ENCODE measurements at places on chromosomes 5 and 9.
A peak's percentile ranks its signal among the peaks of the same experiment; 100 is the strongest.

- no peak for DNase-seq
Measured at GRCh38 chr9:96486386-96487028, 36.5 kb downstream of the HABP4 start.

DNA sequence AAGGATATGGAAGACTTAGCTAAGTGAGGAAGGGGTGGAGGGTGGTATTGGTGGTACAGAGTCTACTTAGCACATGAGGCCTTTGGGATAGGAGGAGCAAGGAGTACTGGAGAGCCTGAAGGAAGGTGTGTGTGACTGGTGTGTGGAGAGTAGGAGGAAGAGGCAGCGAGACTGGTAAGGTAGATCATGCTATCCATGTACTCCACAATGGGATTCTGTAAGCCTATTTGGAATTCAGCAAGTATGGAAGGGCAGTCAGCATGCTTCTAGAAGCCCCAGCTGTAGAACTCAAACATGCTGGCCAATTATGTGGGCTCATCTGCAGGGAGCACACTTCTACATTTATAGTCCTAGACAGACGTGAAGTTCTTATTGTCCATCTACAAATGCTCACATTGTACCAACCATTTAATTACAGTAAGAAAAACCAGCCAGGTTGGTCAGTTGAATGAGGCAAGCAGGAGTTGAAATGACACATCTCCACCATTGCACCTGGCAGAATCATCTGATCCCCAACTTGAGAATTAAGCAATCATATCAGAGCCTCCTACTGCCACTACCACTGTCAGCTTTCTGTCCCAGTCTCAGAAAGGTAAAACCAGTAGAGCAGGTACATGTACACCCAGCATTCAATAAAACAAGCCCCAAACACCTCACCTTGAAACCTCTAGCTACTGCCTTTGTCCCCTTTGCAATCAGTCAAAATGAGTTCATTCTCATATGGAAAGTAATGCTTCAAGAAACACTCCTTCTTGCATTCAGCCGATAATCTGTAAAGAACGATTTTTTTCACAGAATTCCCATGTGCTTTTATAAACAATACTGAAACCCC, 60.9 kb upstream of the GLRX start:
- DNase-seq, result no peak

DNA sequence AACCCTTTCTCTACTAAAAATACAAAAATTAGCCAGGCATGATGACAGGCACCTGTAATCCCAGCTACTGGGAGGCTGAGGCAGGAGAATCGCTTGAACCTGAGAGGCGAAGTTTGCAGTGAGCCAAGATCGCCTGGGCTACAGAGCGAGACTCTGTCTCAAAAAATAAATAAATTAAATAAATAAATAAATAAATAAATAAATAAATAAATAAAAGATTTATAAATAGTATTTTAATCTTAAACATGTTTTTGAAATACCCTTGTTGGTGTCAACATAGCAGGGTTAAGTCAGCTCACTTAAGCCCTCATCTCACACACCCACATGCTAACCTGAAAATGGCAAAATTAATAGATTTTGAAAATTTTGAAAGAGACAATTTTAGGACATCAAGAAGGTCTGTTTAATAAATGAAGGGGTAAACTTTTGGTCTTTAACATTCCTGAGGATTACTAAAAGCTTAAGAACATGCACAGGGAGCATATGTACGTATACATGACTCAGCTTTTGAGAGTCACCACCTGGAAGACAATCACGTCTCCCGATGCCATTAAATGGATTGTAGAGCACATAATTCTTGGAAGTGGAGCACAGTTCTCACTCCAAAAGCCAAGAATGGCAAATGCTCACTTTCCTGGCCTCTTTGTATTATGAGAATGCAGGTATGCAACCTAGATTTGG, 202.5 kb downstream of the GDNF start:
- no peak for DNase-seq

DNA sequence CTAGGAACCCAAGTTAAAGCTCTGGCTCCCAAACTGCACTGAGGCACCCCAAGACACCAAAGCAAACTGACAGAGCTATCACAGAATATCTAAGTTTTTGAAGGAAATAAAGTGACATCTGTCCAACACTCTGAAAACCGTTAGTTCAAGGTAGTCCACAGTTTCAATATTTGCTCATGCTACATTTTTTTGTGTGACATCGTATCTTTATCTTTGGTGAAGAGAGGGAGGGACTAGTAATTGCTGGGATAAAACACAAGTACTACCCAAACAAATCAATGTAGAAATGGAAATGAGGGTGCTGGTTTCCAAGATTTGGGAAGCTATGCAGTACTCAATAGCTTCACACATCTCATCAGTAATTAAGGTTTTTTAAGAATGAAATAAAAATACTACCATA, 20.6 kb downstream of the LIFR start:
- no peak for DNase-seq

DNA sequence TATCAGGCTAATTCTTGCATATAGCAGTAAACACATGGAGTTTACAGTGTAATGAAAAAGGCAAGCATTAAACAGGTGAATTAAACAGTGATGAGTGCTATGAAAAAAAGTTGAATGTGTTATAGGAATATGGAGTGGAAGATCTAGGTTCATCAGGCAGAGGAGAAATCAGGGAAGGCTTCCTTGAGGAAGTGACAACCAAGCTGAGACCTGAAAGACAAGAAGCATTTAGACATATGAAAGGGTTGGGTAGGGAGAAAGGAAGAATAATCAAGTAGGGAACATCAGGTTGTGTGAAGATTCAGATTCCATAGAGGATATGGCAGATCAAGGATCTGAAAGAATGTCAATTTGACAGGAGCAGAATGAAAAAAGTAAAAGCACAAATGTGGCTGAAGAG, 612.5 kb downstream of the PRELID2 start:
- DNase-seq, result no peak

GRCh38 chr5:54774281-54775170, 210.9 kb downstream of the ESM1 start:
- no peak for DNase-seq

DNA sequence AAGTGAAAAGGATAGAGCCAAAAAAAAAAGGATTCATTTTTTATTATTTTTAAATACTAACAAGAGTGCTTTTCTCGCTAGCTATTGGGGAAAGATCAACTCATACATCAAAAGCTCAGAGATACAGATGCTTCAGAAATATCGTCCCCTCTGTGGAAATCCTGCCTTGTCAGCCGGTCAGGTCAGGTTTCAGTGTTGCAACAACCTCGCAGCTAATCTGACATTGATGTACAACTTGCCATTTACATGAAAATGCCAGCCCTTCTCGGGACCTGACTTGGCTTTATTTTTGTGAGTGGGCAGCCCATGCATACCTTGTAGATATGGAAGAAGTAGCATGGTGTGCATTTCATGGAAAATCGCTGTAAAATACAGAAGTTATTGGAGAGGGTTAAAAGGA, 358.8 kb upstream of the ADAMTS16 start:
- no peak for DNase-seq

DNA sequence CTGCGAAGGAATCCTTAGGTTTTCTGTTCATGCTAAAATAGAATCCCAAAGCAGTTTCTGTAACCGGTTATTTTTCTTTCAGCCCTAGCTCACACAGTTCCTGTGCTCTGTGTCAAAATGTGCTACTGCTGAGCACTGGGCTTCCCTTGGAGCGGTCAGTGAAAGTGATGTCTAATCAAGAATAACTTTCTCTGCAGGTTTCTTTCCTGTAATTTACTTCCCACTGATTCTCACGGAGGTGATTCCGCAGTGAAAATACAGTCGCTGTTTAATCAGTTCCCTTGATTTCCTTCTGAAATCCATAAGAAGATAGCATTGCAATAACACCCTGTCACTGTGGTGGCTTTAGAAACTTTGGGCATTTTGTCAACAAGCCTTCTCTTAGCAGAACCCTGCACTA, 112.0 kb upstream of the ISL1 start:
- DNase-seq, result no peak

DNA sequence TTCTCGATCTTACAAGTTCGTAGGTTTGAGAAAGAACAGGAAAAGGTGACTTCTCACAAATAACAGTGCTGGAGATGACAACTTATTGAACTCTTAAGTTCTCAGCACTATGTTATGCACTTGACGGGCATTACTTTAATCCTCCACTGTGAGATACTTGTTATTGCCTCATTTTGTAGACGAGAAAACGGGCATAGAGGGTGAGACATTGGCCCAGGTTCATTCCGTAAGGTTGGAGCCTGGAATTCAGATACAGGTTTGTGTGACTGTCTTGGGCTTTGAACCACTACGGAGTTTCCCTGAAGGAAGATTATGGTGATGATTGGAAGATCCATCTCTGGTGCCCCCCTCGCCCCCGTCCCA, 657 bp downstream of the MAT2B start:
- DNase-seq, result no peak

DNA sequence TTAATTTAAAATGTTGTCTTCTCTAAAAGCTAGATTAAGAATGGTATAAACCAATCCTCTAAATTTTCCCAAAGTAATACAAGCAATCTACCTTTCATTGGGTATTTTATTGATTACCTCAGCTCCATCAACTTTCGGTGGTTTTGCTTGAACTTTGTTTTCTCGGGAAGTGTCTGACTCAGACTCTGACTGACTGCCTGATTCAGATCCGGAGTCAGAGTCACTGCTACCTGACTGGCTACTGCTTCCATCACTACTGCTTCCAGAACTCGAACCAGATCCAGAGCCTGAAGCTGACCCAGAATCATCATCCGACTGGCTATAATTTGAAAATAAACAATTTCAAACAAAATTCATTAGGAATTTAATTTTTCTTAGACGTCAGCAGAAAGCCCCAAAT, 24.0 kb downstream of the CHD1 start:
- DNase-seq, result no peak

- no peak for DNase-seq
Measured at GRCh38 chr9:79598562-79599345, 27.0 kb downstream of the TLE4 start.

- peak; percentile 37 for DNase-seq
Measured at GRCh38 chr5:157994906-157995519, 136.1 kb upstream of the CLINT1 start.

GRCh38 chr5:53109056-53109442, 508 bp downstream of the MOCS2 start:
- DNase-seq, result no peak

DNA sequence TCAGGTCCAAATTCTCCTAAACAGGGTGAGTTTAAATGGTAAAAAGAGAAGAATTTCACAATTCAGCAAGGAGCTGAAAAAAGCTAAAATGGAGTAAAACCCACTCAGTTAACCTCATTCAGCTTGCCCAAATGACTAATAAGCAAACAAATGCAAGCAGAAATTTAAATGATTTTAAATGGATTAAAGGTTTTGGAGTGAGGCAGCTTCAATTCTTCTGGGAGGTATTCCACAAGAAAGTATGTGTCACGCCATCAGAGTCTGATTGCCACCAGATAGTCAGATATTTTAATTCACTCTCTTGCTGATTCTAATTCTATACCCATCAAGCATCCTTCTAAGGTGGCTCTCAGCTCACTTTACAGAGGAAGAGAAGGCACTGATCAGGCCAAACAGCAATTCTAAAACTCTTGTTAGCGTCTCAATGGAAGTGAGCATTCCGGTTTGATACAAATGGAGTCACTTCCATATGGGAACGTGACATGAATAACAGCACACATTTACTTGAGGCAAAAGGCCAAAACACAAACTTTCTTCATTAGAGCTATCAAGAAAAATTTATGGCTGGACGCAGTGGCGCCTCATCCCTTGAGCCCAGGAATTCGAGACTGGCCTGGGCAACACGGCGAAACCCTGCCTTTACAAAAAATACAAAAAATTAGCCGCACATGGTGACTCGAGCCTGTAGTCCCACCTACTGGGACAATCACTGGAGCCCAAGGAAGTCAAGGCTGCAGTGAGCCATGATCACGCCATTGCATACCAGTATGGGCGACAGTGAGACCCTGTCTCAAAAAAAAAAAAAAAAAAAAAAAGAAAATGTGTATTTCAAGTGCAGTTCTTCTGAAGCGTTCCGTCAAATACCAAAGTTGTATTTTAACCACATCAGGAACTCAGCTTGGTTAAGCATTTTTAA, 2.0 kb downstream of the CLK4 start:
- DNase-seq, result no peak

DNA sequence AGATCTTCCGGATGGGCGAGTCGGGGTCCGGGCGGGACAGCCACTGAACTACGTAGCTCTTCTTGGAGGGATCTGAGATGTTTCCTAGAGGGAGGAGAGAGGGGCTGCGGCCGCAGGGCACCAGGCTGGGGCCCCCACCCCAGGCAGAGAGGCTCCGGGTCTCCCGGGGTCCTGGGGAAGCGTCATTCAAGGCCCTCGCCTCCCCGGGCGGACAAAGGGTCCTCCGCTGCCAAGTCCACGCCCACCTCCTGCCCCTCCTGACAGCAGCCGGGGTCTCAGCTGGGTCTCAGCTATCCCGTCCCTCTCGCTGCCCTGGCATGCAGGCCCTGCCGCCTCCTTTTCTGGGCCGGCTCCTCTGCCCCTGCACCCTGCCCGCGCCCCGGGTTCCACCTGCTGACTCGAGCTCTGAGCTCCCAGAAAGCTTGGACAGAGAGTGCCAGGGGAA, 61.5 kb downstream of the ZNF354C start:
- no peak for DNase-seq

DNA sequence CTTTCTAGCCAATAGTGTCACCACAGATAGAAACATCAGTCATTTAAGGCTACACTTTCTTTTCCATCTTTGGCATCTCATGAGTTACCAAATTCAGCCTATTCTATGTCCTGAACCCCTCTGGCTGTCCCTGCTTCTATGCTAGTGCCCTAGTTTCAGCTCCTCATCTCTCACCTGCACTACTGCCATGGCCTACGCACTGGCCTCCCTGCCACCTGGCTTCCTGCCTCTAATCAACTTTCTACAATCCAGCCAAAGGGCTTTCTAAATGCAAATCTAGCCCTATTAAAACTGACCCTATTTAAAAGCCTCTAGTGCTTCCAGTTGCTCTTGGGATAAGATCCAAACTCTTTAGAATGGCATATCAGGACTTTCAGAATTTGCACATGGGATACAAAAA, 482.9 kb downstream of the TMEM38B start:
- no peak for DNase-seq

GRCh38 chr5:150255659-150256409, 33.7 kb downstream of the CAMK2A start:
- DNase-seq, result no peak

GRCh38 chr9:129908906-129909305, 73.6 kb downstream of the USP20 start:
- DNase-seq, result no peak

- no peak for DNase-seq
Measured at GRCh38 chr9:85040821-85041465, 371.4 kb downstream of the NTRK2 start.

GRCh38 chr9:21477466-21477865, 4.6 kb downstream of the IFNE start:
- no peak for DNase-seq

- no peak for DNase-seq
Measured at GRCh38 chr5:91016954-91017700, 366.0 kb downstream of the ARRDC3 start.

- no peak for DNase-seq
Measured at GRCh38 chr5:140338908-140339307, 7.5 kb downstream of the HBEGF start.

- DNase-seq, result no peak
Measured at GRCh38 chr9:73155377-73155776, 3.7 kb downstream of the ANXA1 start.

GRCh38 chr5:151742870-151743294, 15.5 kb downstream of the ATOX1 start:
- DNase-seq, result peak; percentile 26
